ENCODE measurements at places on chromosomes 7 and 10.

DNA sequence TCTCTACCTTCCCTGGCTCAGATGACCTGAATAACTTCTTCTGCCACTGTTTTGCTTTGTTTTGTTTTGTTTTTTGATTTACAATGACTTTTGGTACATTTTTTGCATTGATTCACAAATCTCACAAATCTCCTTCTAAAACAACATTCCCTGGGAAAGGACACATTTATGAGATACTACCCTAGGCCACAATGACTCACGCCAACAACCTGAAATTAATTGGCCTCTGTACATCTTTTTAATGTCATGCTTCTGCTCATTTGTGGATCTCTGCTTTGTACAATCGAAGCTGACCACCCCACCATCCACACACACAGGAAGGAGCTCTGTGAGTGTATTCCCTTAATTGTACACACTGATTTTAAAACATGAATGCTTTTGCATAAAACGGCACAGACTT is 156.7 kb upstream of the PFKP start:
- DNase-seq, result no peak

DNA sequence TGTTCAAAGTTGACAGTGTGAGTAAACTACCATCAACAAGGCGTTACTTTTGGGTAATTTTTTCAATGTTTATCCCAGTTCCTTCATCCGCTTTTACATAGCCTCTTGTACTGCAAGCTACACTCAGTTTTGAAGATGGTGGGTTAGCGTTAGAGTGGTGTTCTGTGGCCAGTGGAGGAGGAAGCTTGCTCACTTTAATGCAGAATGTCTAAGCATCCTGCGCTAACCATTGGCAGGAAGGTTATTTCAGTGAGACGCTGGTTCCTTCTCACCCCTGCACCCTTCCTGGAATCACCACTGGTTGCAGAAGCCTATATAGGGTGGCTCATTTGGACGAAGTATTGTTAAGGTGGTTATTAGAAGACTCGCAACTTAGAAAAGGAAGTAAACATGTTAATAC is 159.1 kb downstream of the CELF2 start:
- no peak for DNase-seq

DNA sequence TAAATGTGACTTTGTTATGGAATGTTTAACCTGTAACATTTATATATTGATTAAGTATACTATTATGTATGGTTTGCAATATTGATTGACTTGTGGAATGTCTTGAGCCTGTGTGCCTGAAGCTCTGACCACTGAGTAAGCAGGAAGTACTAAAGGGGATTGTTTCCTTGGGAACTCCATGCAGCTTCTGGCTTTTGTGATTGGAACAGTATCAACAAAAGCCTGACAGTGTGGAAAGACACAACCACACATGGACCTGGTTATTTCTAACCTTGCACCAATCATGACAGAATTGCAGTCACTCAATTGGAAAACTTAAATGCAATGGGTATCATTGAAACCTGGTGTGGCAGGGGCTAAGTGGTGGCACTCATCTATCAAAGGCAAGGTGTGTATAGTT is 45.5 kb upstream of the PIK3CG start:
- no peak for DNase-seq

DNA sequence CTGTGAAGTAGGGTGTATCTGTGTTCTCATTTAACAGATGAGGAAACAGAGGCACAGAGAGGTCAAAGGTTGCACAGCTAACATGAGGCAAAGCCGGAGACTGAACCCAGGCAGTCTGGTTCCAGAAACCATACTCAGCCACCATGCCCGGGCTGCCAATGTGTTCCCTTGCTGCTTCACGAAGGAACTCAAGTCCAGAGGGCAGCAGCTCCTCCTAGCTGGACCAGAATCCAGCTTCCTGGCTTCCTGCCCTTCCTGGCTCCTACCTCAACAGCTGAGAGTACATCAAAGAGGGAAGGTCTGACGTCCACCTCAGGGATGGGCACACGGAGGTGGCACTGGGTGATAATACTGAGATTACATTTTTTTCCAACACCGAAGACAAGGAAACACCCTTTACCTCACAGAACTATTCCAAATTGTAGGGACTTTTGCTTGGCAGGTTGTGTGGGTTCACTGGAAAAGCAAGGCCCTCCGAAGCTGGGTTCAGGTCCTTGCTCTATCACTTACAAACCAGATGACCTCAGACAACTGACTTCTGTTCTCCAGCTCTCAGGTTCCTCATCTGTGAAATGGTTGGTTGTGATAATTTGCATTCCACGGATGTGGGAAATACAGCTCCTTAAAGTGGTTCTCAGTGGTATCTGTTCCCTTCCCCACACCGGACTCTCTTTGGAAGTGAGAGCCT is 154.1 kb upstream of the ZMIZ1 start:
- no peak for DNase-seq

DNA sequence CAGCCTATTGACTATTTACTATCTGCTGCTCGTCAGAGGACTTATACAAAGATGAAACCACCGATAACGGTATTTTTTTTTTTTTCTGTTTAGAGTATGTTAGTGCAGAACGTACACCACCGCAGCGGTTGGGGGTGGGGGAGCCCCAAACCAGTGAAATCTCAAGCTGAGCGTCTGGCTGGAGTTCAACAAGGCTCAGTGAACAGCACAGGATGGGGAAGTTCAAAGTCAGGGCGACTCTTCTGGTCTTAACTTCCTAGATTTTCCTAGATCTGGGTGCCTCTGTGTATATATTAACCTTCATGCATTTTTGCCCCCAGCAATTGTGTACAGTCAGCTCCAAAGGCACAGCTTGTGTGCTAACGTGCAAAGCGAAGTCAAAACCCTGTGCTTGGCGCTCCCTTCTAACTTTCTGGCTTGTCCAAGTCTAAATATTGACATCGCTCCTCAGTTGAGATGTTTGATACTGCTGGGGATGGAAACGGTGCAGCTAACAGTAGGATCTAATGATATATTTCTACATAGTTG is 1.1 kb downstream of the RHOBTB1 start:
- peak; percentile 61 for DNase-seq

DNA sequence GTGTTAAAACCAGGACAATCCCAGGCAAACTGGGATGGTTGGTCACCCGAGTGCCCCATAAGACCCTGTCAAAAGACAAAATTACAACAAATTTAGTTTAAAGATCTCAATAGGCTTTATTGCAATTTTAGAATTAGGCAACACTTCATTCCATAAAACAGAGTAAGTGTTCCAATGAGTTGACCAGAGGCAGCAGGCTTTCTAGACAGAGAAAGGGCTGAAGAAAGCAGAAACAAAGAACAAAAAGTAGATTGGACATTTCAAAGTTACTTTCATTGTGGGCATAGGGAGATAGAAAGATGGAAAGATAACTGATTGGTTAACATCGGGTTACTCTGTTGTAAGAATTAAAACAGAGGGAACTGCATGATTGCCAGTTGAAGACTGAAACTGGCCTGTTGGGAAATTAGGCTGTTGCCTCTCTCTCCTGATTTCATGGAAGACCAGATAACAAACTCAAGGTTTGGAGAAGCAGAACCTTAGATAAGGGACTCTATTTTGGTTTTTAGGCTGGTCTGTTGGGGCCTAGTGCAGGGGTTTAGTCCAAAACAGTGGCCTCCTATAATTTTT is 36.3 kb downstream of the ENTPD1 start:
- DNase-seq, result peak; percentile 62

- DNase-seq, result no peak
Measured at GRCh38 chr7:41628901-41629300, 74.0 kb downstream of the INHBA start.

DNA sequence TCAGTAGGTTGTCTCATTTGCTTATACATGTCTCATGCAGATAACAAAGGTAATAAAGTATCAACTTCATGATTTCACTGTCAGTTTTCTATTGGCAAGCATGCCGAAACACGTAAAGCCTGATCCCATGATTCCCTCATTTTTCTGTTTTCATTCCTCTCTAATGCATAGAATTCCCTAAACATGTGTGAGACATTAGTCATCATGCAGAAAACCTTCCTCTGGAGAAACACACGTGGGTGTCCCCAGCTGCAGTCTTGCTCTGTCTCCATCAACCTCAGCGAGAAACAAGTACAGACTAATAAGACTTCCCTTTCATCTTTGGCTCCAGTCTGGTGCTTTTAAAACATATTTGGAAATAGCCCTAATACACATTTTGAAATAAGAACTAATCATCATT is 432.7 kb upstream of the VSTM2A start:
- DNase-seq, result no peak

- DNase-seq, result peak; percentile 89
Measured at GRCh38 chr7:95476904-95477594, 8.7 kb upstream of the ASB4 start.

- DNase-seq, result peak; percentile 56
Measured at GRCh38 chr7:98802088-98802780, 67.6 kb downstream of the TMEM130 start.

GRCh38 chr7:43648473-43649406 is 65.8 kb downstream of the STK17A start:
- DNase-seq, result peak; percentile 70

DNA sequence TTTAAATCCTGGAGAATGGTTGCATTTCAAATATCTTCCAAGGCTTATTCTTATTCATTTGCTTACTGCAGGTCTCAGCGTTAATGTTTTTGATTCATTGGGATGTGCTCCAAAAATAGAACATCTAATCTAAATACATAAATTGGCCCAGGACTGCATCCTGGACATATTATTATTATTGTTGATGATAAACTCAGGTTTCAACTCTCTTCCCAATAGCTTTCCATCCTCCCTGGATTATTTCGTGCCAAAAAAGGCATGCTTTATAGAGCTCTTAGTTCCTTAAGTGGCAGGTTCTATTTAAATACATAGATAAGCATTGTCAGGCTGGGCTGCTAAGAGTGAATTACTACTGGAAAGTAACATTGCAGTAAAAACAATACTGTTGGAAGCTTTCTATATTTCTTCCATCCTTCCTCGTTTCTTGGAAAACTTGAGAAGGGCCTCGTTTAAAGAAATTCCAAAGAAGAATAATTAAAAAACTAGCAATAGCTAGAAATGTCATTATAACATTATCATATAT is 14.7 kb upstream of the PRKAR2B start:
- no peak for DNase-seq

DNA sequence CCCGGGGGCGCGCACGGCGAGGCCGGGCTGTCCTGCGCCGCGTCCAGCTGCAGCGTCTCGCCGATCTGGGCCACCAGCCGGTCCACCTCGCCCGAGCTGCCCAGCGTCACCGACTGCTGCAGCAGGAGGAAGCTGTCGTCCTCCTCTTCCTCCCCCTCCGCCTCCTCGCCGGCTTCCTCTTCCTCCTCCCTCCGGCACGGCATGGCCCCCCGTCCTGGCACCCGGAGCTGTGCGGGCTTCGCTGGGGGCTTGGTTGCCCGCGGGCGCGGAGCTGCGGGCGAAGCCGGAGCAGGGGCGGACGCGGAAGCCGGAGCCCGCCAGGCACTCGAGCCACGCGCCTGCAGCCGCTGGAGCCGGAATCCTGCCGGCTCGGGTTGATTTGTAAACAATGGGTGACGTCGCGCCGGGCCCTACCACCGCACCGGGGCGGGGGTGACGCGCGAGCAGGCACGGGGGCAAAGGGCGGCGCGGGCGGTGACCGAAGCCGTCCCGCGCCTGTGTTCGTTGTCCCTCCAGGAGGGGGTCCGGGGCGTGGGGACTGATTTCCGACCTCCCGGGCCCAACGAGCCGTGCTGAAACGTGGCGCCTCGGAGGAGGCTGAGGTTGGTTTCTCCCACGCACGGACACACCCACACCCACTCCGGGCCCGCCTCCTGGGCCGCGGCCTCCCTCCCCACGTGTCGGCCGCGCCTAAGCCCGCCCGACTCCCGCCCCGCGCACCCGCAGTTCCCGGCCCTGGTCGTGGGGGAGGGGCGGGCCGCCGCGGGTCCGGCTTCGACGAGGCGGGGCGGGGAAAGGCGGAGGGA is at the start of gene FRAT2:
Gene FRAT2 (minus strand): TSS at position 360 of the 806 bp plus-strand sequence. CDS start 157 bp downstream, at position 203.
- peak; percentile 96 for DNase-seq

GRCh38 chr10:79139124-79139835 is 70.5 kb downstream of the ZMIZ1 start:
- peak; percentile 86 for DNase-seq

- DNase-seq, result no peak
Measured at GRCh38 chr10:131805696-131806095, 95.1 kb upstream of the PPP2R2D start.

- DNase-seq, result peak; percentile 7
Measured at GRCh38 chr7:107644309-107644974, 16.2 kb upstream of the SLC26A4 start.

- DNase-seq, result no peak
Measured at GRCh38 chr7:51446785-51447184, 130.2 kb upstream of the COBL start.

- DNase-seq, result peak; percentile 39
Measured at GRCh38 chr7:134618756-134619530, 27.7 kb upstream of the BPGM start.

- no peak for DNase-seq
Measured at GRCh38 chr10:121428867-121429266, 169.4 kb downstream of the FGFR2 start.

- no peak for DNase-seq
Measured at GRCh38 chr7:12154119-12154518, 57.0 kb upstream of the TMEM106B start.

- DNase-seq, result peak; percentile 59
Measured at GRCh38 chr7:93092757-93093370, 24.9 kb downstream of the SAMD9 start.

DNA sequence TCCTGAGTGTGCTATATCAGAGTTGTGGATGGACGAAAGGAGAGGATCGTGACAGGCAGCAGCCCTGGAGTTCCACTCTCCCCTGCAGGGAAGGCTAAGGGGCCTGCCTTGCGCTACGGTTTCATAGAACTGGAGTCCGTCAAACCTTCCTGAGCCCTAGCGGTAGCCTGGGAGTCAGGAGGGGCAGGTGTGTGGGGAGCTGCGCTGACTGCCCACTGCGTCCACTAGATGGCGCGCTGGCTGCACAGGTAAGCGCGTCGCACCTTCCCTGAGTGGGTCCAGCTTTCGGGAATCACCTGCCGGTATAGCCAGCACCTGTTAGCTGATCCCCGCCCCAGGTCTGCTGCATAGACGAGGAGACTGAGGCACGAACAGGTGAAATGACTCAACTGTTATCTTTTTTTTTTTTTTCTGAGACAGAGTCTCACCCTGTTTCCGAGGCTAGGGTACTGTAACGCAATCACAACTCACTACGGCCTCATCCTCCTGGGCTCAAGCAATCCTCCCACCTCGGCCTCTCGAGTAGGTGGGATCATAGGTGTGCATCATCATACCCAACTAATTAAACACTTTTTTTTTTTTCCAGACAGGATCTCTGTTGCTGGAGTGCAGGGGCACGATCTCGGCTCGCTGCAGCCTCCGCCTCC is 20.2 kb upstream of the BAIAP2L1 start:
- DNase-seq, result peak; percentile 57

- peak; percentile 33 for DNase-seq
Measured at GRCh38 chr10:69766161-69766910, 35.4 kb upstream of the COL13A1 start.
